ENCODE measurements at places on chromosomes 5 and 9. TPM values are rescaled to one million over a fixed set of nuclear protein-coding genes. Genes with fewer than 3 reads are reported as not detected.

DNA sequence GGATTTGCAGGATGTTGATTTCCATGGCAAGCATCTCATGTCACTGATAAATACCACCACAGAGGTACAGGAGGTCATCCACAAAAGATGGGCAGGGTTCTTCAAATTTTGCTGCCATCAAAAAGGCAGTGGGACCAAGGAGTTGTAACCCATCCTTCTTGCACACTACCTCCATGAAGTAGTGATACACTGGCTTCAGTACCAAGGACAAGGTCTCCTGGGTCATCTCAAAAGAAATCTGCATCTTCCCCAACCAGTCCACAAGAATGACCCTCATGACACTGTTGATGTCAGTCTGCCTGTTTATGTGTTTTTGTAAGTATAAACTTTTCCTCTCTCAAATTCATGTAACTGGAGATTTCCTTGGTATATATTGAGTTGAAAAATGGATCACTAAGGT is 298.2 kb downstream of the CDH9 start:
- no peaks in the 10 kb centered on the region for H3K27me3 ChIP-seq
- H3K36me3 ChIP-seq, result no peaks in the 10 kb centered on the region
- no peak overlapping the region for H3K27ac ChIP-seq
- DNase-seq, result no peak
- H3K4me1 ChIP-seq, result no peaks in the 10 kb centered on the region

GRCh38 chr9:107667231-107668070 is 177.9 kb upstream of the KLF4 start:
- H3K4me3 ChIP-seq, result no peak overlapping the region
- H3K27me3 ChIP-seq, result peaks cover 60% of the 10 kb centered on the region
- H3K4me1 ChIP-seq, result no peaks in the 10 kb centered on the region

CDHR2 gene
- total RNA-seq, result 0.31 TPM

- no peaks in the 10 kb centered on the region for H3K36me3 ChIP-seq
- peak; percentile 94 for DNase-seq
Measured at GRCh38 chr9:124779368-124780059, 2.6 kb downstream of the OLFML2A start.

GRCh38 chr5:68215898-68216244 is 315 bp downstream of the PIK3R1 start:
- H3K4me3 ChIP-seq, result peak overlapping the region; percentile 98
- H3K36me3 ChIP-seq, result no peaks in the 10 kb centered on the region
- H3K27me3 ChIP-seq, result no peaks in the 10 kb centered on the region
- peak overlapping the region; percentile 76 for H3K27ac ChIP-seq
- no peak for DNase-seq
- H3K4me1 ChIP-seq, result peaks cover 8% of the 10 kb centered on the region

GRCh38 chr9:121073038-121073437 is 1.7 kb upstream of the CNTRL start:
- H3K27ac ChIP-seq, result no peak overlapping the region
- H3K27me3 ChIP-seq, result peaks cover 14% of the 10 kb centered on the region
- no peaks in the 10 kb centered on the region for H3K36me3 ChIP-seq
- DNase-seq, result no peak

DNA sequence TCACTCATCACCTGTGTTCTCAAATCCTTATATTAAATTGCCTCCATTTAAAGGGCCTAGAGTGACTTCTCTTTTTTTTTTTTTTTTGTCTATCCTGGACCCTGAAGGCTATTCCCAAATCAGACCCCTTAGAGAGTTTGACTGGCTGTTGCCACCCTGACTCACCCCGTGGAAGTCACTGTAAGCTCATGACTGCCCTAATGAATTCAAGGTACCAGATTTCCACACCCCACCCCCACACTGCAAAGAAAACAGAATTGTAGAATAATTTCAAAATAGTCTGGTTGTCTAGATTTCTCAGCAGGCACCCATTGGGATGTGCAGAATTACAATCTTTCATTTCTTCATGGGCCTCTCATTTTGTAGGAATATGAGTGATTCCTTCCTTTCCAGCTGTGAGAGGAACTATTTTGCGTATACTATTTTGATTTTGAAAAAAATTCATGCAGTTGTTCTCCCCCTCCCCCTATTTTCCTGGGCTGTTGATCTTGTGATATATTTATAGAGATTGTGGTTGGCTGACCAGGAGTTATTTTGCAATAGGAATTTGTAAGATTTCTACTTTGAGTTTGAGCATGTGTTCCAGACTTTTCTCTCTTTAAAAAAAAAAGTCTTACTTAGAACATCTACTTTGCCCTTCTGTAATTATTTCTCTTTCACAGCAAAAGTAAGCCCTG is 79.1 kb downstream of the ZNF618 start:
- no peaks in the 10 kb centered on the region for H3K4me1 ChIP-seq
- DNase-seq, result no peak
- no peaks in the 10 kb centered on the region for H3K27me3 ChIP-seq
- H3K36me3 ChIP-seq, result no peaks in the 10 kb centered on the region
- H3K27ac ChIP-seq, result no peak overlapping the region

DNA sequence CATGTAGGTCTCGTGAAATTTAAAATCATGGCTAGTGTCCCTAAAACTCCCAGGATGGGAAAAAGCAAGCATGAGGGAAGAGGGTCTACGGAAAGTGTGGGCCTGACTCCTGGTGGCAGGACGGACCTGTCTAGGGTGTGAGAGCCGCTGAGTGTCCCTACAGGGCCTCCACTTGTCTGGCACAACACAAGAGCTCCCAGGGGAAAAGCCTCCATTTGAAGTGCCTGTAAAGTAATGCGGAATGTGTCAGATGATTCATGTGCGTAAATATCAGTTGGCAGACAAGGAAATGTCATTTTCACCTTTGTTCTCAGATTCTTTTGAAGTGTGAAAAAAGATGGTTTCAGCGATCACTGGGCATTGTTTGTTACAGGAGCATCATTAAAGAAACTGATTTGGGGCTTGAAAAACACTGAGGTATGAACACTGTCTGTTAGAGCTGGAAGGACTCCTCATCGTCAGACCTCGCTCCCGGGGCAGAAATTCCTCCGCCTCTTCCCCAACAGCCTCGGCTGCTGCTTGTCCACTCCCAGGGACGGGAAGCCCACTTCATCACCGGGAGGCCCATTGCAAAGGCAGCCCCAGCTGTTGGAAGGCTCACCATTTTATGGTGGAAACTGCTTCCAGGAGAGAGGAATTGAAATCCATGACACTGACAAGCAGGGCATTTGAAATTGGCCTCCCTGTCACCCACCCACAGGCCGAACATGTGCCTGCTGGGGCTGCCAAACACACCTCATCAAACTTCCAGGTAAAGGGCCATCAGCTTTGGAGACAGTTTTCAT is 240.8 kb downstream of the FSTL4 start:
- H3K4me3 ChIP-seq, result no peak overlapping the region
- no peak overlapping the region for H3K27ac ChIP-seq
- no peaks in the 10 kb centered on the region for H3K27me3 ChIP-seq

DNA sequence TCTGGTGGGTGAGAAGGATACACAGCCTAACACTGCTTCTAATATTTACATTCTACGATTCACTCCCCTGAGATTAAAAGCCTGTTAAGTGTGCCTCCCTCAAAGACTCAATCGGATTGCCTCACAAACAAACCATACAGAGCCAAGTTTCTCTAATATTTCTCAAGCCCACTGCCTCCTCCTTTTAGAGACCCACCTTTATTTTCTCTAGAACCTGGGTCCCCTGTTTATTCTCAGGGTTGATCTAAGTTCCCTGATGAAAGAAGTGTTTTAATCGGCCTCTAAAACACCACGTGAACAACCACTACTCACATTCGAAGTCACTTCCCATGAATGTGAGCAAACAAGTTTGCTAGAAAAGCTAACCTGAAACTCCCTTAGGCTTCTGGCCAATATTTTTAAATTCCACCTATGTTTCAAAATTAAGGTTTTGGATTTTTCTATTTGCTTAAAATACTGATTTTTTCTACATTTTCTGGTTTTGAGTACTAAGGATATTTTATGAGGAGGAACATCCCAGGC is 76.5 kb downstream of the GLIS3 start:
- DNase-seq, result no peak
- no peak overlapping the region for H3K27ac ChIP-seq
- H3K4me1 ChIP-seq, result no peaks in the 10 kb centered on the region
- no peaks in the 10 kb centered on the region for H3K36me3 ChIP-seq
- H3K27me3 ChIP-seq, result no peaks in the 10 kb centered on the region

TMEM8B gene
- total RNA-seq, result 23.5 TPM

SPINK13 gene
- not detected for total RNA-seq

HACD4 gene
- 1.4 TPM for total RNA-seq

PLAC8L1 gene
- not detected for total RNA-seq

GRCh38 chr5:62494772-62495171 is 82.2 kb downstream of the IPO11 start:
- H3K4me3 ChIP-seq, result no peak overlapping the region
- no peak for DNase-seq
- H3K27ac ChIP-seq, result no peak overlapping the region

CDH9 gene
- total RNA-seq, result not detected

FOXD4L4 gene
- 0.19 TPM for total RNA-seq

- no peaks in the 10 kb centered on the region for H3K27me3 ChIP-seq
- no peak for DNase-seq
- H3K4me1 ChIP-seq, result no peaks in the 10 kb centered on the region
- H3K36me3 ChIP-seq, result no peaks in the 10 kb centered on the region
- H3K4me3 ChIP-seq, result no peak overlapping the region
- H3K27ac ChIP-seq, result no peak overlapping the region
Measured at GRCh38 chr9:76424491-76424890, 30.3 kb upstream of the RFK start.

DNA sequence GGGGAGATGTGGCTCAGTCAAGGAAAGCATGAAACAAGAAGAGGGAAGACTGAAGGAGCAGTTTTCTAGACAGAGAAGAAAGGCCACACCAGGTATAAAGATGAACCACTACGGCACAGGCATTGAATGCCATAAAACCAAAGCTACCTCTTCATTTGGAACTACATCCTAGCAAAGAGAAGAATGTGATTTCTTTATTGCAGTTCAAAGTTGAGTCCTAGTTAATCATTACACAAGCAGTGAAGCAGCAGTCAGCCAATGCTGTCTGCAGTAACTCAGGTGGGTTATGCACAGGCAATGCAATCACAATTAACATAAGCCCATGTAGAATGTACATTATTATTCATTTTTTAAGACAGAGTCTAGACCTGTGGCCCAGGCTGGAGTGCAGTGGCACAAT is 21.7 kb upstream of the PCAT7 start:
- no peak for DNase-seq
- no peak overlapping the region for H3K27ac ChIP-seq
- no peaks in the 10 kb centered on the region for H3K4me1 ChIP-seq
- H3K27me3 ChIP-seq, result no peaks in the 10 kb centered on the region
- H3K36me3 ChIP-seq, result no peaks in the 10 kb centered on the region

DNA sequence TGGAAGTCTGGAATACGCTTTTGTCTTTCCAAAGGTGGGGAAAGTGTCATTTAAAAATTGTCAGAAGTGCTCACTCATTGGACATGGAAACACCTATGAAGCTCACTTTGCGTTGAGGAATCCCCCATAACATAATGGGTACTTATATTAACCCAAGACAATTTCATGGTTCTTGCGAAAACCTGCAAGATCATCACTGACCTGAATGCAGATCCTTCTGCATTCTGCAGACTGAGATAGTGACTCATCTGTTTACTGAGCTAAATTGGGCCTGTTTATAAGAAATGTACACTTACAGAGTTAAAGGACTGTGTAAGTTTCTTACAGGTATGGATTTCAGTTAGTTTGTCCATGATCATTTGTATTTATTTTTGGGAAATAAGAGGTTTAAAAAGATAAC is 153.0 kb downstream of the HMHB1 start:
- no peaks in the 10 kb centered on the region for H3K4me1 ChIP-seq
- no peaks in the 10 kb centered on the region for H3K36me3 ChIP-seq
- no peak overlapping the region for H3K27ac ChIP-seq
- no peak overlapping the region for H3K4me3 ChIP-seq

DNA sequence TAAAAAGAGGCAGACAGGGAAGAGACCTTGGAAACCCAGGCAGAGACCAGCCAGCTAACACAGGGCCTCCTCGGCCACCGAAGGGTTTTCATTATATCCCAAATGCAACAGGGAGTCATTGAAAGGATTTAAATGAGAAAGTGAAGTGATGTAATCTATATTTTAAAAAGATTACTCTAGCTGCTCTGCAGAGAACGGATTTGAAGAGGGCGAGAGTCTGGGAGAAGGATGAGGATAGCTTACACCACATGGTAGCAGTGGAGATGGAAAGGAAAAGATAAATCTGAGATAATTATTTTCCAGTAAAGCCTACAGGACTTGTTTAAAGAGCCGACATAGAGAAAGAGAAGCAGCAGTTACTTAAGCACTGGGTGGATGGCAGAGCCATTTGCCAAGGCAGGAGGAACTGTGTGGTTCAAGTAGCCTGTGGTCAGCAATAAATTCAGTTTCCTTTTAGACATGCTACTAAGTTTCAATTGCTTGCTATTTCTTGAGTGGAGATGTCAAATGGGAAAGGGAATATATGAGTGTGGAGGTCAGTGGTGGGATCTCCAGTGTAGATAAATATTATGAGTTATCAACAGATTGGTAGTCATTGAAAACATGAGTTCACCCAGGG is 9.3 kb downstream of the FBN2 start:
- no peaks in the 10 kb centered on the region for H3K4me1 ChIP-seq
- no peak for DNase-seq
- no peak overlapping the region for H3K4me3 ChIP-seq
- no peak overlapping the region for H3K27ac ChIP-seq

GRCh38 chr5:83987513-83988292 is 267.0 kb upstream of the HAPLN1 start:
- H3K4me1 ChIP-seq, result no peaks in the 10 kb centered on the region
- DNase-seq, result no peak
- no peaks in the 10 kb centered on the region for H3K27me3 ChIP-seq
- H3K4me3 ChIP-seq, result no peak overlapping the region
- H3K27ac ChIP-seq, result no peak overlapping the region

DNA sequence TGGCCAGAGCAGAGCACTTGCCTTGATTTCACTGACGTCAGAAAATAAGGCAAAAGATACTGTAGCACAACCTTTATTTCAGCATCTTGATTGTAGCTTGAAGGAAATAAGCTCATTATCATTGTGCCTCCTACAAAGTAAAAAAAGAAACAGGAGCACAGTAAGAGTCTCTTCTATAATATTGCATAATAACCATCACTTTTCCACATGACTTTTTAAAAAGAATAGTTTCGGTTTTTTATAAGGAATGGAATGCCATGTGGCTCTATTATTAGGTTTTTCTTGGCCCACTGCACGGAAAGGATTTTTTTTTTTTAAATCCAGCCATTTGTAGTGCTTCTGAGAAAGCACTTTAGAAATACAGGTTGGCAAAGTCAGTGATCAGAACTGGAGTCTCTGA is 655.3 kb downstream of the LRRC70 start:
- H3K36me3 ChIP-seq, result no peaks in the 10 kb centered on the region
- DNase-seq, result no peak
- peaks cover 3% of the 10 kb centered on the region for H3K4me1 ChIP-seq
- no peak overlapping the region for H3K4me3 ChIP-seq
- H3K27ac ChIP-seq, result no peak overlapping the region
- no peaks in the 10 kb centered on the region for H3K27me3 ChIP-seq

PDLIM4 gene
- 16.0 TPM for total RNA-seq

LRRC14B gene
- not detected for total RNA-seq

JMY gene
- 19.4 TPM for total RNA-seq

FOXD4 gene
- total RNA-seq, result 0.47 TPM

- H3K4me1 ChIP-seq, result no peaks in the 10 kb centered on the region
- no peak overlapping the region for H3K4me3 ChIP-seq
- no peak overlapping the region for H3K27ac ChIP-seq
- no peak for DNase-seq
- no peaks in the 10 kb centered on the region for H3K36me3 ChIP-seq
Measured at GRCh38 chr5:10275460-10275859, 25.4 kb downstream of the CCT5 start.

- H3K36me3 ChIP-seq, result no peaks in the 10 kb centered on the region
- no peaks in the 10 kb centered on the region for H3K4me1 ChIP-seq
- DNase-seq, result no peak
- no peak overlapping the region for H3K27ac ChIP-seq
Measured at GRCh38 chr5:33690374-33691135, 201.2 kb downstream of the ADAMTS12 start.
